Smooth muscle cell of the brain vasculature (primary cell): ENCODE measurements at places on chromosomes 12 and 14.

DNA sequence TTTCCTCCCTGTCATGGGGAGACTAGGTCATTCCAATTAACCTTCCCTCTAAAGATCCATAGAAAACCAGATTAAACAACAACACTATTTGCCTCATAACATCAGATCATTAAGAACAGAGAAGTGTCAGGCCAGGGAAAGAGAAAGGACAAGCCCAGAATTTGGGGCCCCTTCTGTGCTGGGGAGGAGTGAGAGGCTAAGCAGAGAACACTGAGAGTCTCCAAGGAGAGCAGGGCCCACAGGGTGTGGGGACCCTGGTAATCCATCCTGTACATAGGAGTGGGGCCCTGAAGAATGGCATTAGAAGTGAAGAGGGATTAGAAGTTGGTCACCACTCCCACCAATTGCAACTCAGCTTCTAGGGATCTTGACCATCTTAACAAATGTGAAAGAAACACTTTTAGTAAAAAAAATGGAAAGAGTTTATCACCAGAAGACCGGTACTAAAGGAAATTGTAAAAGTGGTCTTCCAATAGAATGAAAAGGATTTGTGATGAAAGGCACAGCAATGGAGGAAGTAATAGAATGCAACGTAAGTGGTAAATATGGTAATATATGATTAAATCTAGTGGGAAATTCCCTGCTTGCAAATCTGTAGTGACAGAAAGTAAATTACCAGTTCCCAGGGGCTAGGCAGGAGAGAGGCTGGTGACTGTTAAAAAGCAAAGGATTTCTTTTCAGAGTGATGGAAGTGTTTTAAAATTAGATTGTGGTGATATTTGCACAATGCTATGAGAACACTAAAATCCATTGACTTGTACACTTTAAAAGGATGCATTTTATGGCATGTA, 14.0 kb upstream of the TMTC1 start:
- no peak for DNase-seq

DNA sequence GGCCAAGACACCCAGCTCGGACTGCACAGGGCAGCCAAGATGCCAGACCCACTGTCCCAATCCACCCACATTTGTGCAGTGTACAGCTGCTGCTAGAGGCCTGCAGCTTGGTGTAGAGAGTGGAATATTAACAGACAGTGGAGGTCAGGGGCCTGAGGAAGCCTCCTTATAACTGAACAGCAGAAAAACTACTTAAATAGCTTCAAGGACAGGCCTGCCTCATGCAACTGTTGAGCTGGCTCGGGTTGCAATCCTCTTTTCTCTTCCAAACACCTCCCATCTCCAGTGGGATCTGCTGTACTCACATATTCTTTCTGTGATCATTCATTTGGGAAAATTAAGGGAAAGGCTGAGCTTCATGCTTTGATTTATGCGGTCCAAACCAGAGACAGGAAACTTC, 1043.2 kb upstream of the TMEM132C start:
- no peak for DNase-seq

GRCh38 chr12:67388331-67389138, 119.4 kb downstream of the CAND1 start:
- no peak for DNase-seq

DNA sequence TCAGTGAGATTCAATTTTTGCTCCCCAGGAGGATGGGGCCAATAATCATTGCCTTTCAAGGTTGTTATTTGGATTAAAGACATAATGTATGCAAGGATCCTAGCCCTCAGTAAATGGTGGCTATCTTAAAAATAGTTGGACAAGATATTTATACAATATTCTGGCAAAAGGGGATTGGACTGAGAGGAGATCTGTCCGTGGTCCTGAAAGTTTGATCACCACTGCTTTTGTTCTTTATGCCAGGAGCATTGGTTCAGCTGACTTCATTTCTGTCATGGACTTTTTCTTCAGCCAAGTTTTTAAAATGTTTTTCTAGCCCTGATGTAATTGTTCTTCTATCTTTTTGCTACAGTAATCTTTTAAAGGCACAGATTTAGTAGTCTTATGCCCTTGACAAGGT, 70.2 kb upstream of the TCL1A start:
- no peak for DNase-seq
